ENCODE measurements at places on chromosomes 11 and 22.

GRCh38 chr22:31828739-31829138 lies 74.9 kb downstream of the DEPDC5 start:
- DNase-seq, result no peak

- DNase-seq, result no peak
Observed at GRCh38 chr22:42294034-42294985, 23.9 kb upstream of the TCF20 start.

DNA sequence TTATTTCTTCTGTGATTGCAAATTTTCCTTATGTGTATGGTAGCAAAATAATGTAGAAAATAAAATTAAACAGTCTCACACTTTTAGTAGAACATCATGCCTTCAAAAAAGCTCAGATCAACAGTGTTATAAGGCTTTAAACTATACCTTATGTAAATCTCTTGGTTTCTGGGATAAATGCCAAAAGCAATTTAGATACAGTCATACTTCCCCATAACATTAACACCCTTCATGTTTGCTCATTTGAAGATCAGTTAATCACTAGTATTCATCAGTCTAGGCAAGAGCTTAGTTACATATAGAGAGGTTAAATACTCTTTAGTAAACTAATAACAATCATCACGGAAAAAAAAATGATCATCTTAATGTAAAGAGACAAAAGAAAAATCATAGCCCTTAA lies 421.8 kb upstream of the ANO3 start:
- DNase-seq, result no peak

- peak; percentile 40 for DNase-seq
Observed at GRCh38 chr11:86559311-86559945, 113.0 kb downstream of the ME3 start.

- DNase-seq, result no peak
Observed at GRCh38 chr11:15700456-15700855, 585.7 kb downstream of the INSC start.

- DNase-seq, result peak; percentile 53
Observed at GRCh38 chr11:75280227-75280701, 39.7 kb downstream of the TPBGL start.

- peak; percentile 79 for DNase-seq
Observed at GRCh38 chr22:46043816-46044620, 67.1 kb upstream of the WNT7B start.

DNA sequence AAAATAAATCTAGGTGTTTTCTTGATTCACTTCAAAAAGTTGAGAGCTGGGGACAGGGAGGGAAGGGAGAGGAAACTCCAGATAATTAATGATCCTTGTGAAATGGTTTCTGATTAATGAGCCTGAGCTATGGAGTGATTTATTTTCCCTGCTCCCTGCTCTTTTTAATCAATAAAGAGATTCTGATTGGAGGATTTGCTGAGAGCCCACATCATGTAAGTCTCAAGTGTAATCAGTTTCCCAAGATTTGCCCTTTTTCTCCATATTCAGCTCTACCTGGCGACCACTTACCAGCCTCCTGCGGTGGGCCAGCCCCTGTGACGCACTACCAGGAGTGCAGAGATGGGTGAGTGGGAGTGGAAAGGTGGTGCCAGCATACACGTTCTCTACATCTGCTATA lies 114.0 kb downstream of the NAV2 start:
- DNase-seq, result no peak

- DNase-seq, result no peak
Observed at GRCh38 chr11:15602785-15603567, 488.3 kb downstream of the INSC start.

DNA sequence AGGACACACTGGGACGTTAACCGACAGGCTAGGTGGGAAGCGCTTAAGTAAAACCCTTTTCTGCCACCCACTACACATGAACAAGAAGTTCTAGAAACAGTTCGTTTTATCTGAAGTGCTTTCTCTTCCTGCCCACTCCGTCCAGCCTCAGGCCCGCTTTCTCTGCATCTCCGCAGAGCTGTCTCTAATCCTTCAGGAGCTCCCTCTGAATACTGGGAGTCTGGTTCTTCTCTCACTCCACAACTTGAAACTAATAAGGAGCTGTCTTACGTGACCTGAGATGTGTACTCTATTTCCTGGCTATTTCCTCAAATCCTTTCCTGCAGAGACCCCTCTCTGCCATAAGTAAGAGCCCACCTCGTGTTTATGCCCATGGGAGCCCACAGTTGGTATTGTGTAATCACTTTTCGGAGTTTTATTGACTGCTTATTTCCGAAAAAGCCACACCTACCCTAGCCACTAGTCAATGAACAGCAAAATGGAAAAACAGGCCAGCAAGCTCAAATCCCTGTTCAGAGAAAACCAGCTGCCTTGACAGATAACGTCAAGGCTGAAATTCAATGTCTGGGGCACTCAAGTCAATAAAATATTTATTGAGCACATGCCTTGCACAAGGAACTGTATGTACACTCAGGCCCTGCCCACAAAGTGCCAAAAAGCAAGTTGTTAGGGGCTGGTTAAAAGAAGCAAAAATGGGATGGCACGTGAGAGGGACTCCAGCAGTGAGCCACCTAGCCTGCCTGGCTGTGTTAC lies 4.9 kb downstream of the PC start:
- DNase-seq, result no peak

- no peak for DNase-seq
Observed at GRCh38 chr11:111632516-111633220, 30.4 kb downstream of the SIK2 start.

DNA sequence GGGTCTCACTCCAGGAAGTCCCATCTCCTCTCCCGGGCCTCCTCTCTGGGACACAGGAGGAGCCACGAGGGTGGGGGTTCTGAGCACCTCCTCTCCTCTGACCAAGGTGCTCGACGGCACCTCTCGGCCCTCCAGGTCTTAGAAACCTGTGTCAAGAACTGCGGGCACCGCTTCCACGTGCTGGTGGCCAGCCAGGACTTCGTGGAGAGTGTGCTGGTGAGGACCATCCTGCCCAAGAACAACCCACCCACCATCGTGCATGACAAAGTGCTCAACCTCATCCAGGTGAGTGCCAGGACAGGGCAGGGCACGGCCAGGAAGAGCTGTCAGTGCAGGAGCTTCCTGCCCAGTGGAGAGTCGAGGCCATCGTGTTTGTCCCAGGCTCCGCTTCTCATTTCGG lies 23.2 kb downstream of the TOM1 start:
- DNase-seq, result no peak

DNA sequence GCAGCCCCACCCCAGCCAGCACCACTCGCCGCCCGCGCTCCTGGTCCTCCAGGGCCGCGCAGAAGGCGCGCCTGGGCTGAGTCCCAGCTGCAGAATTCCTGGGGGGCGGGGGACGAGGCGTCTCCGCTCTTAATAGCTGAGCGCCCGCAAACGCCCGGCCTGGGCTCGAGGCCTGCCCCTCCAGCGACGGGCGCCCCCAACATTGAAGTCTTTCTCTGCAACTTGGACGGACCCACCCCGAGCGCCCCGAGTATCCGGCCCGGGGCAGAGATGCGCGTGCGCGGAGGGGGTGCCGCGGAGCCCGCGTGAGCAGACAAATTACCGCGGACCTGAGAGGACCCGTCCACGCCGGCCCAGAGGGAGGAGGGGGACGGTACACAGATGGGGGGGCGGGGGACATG lies 6.7 kb upstream of the SYT7 start:
- peak; percentile 75 for DNase-seq

- DNase-seq, result no peak
Observed at GRCh38 chr11:77444261-77444660, 29.6 kb downstream of the PAK1 start.

GRCh38 chr11:93814966-93815633 lies 31.0 kb downstream of the MED17 start:
- DNase-seq, result no peak

- DNase-seq, result no peak
Observed at GRCh38 chr11:59380263-59381059, 21.8 kb downstream of the OR5AN1 start.

DNA sequence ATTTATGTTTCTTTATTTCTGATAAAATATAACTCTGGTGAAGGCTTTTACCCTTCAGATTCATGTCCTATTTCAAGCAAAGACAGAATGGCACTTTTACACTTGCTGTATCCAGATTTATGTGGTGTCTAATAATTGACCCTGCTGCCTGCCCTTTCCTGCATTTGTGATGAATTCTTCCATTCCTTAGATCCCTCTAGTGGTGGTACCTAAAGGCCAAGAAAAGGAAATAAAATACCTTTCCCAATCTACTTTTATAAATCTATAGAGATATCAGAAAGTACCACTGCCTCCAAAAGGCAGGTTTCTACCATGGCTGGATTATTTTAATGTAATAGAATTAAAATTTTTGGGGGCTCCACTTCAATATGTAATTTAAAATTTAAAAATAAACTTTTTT lies 34.2 kb downstream of the CCDC81 start:
- no peak for DNase-seq

- DNase-seq, result no peak
Observed at GRCh38 chr11:74604311-74604710, 11.9 kb downstream of the POLD3 start.

GRCh38 chr11:34214961-34215805 lies 109.8 kb downstream of the NAT10 start:
- no peak for DNase-seq

GRCh38 chr11:32312865-32313403 lies 122.4 kb downstream of the WT1 start:
- DNase-seq, result no peak

DNA sequence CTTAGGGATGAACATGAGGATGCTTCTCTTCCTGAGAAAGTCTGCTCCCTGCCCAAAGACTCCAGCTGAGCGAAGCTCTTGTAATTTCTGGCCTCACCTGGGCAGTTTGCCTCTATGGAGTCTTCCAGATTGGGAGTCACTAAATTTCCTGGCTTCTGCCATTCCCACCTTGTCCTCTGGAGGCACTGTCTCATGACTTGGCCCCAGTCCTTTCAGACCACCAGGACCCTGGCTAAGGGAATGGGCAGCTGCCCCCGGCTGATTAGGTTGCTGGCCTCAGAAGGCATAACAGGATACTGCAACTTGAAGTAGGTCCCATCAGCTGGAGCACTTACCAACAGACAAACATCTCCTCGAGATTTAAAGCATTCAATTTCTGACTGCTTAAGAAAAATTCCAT lies 128.1 kb upstream of the SPON1 start:
- no peak for DNase-seq

DNA sequence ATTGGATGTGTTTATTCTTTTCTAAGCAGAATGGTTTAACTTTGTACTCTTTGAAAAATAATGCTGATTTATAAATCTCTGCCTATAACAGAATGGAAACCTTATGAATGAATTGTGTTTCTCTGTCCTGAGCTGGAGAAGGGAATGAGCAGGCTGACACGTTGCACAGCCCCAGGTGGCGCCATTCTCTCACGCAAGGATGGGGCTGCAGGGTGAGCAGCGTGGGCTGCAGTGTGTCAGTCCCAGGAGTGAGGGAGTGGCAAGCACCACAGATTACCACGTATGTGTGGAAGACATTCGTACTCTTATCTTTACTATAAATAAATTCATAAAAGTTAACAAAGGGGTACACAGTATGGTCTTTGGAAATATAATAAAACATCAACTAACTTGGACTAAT lies 33.4 kb downstream of the FDX1 start:
- DNase-seq, result no peak

- no peak for DNase-seq
Observed at GRCh38 chr22:32832174-32832573, 30.7 kb downstream of the TIMP3 start.

DNA sequence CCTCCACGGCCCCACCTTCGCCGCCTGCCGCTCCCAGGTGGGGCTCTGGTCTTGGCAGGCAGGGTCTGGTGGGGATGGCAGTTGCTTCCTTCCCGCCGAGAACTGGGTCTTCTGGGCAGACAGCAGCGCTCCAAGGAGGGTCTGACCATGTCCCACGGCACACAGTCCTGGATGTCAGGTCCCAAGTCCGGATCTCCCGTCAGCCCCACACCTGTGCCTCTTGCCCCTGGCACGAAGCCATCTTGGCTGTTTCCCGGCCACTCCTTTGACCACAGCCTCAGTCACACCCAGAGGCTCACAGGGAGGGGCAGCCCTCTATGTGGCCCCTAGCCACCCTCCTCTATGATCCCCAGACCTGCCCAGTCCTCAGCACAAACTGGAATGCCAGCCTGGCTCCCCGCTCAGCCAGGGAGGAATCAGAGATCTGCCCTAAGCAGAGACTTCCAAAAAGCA lies 14.3 kb downstream of the MUC5B start:
- DNase-seq, result no peak

DNA sequence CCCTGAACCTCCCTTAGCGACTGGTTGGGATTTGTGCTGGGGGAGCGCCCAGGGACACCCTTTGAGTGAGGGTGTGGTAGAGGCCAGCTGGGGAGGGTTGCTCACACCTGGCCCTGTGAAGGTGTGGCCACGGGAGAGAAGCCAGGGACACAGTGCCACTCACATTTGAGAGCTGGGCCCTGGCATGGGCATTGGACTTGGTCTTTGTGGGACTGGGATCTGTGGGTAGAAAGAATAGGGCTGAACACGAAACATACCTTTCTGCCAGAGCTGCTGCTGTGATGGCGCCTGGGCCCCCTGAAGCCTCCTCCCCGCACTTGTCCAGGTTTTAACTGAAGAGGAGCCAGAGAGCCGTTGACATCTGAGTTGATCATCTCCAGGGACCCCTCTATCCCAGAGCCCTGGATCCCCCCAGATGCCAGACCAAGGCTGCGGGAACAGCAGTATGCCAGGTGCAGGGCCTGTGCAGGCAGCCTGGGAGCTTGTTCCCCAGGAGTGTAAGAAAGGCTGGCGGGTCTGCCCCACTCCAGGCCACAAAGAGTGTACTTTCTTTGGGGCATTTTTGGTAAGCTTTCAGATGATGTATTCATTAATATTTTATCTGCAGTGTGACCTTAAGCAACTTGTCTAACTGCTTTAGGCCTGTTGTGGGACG lies 284.1 kb downstream of the TBC1D22A start:
- no peak for DNase-seq

- DNase-seq, result no peak
Observed at GRCh38 chr22:41725510-41726110, 26.3 kb downstream of the MEI1 start.

- DNase-seq, result no peak
Observed at GRCh38 chr11:46537121-46537520, 56.7 kb downstream of the AMBRA1 start.

DNA sequence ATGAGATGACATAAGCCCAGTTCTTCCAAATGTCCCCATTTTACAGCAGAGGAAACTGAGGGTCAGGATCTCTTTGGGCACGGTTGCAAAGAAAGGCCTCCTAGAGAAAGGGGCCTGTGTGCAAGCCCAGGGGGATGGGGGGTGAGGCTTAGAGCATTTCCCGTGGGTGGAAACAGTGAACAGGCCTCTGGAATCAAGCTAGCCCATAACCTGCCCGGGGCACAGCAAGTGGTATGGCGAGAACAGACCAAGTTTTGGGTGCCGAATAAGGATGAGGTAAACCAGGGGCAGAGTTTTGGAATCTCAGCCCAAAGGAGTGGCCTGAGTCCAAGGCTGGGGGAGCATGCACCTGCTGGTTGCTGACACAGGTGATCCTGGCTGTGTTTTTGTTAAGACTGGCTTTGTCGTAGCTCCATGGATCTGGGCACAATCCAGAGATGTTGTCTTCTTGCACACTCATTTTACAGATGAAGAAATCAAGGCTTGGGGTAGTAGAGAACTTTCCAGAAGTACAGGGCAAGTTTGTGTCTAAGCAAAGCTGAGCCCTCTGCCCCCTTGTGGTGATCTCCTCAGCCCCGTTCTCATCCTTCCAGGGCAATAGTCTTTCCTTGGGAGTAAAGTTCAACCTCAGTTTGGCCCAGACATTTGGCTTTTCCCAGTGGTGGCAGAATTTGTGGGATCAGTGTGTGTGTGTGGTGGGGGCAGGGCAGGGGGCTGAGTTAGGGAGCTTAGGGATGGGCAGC lies 53.5 kb upstream of the MYEOV start:
- peak; percentile 50 for DNase-seq

- no peak for DNase-seq
Observed at GRCh38 chr11:82864268-82864667, 36.0 kb downstream of the PRCP start.

GRCh38 chr11:35085531-35086165 lies 53.3 kb upstream of the CD44 start:
- DNase-seq, result no peak

All from breast epithelium (tissue), 4 donors.